ENCODE measurements at places on chromosomes 12 and 14. TPM values are rescaled to one million over a fixed set of nuclear protein-coding genes. Genes with fewer than 3 reads are reported as not detected.

The PKP2 gene
- total RNA-seq, result 25.9 TPM

The SERPINA1 gene
- total RNA-seq, result 28.5 TPM

The TRIM9 gene
- 5.4 TPM for total RNA-seq

The CFAP73 gene
- total RNA-seq, result 0.98 TPM

The HRK gene
- 0.22 TPM for total RNA-seq

The FAM181A gene
- total RNA-seq, result not detected

The ZCCHC8 gene
- total RNA-seq, result 27.1 TPM

The TSFM gene
- 14.6 TPM for total RNA-seq

The LGR5 gene
- 2.3 TPM for total RNA-seq

The ZDHHC22 gene
- total RNA-seq, result not detected

- no peak for DNase-seq
Observed at GRCh38 chr12:122793685-122794106, 19.3 kb downstream of the CCDC62 start.

DNA sequence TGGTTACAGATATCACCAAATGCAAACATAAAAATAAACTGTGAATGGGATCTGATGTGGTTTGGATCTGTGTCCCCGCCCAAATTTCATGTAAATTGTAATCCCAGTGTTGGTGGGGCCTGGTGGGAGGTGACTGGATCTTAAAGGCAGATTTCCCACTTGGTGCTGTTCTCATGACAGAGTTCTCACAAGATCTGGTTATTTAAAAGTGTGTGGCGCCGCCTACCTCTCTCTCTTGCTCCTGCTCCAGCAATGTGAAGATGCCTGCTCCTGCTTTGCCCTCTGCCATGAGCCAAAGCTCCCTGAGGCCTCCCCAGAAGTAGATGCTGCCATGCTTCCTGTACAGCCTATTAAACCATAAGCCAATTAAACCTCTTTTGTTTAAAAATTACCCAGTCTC is 47.8 kb downstream of the SLC25A21 start:
- no peak for DNase-seq

- DNase-seq, result no peak
Observed at GRCh38 chr12:124543052-124543589, 24.3 kb downstream of the NCOR2 start.

DNA sequence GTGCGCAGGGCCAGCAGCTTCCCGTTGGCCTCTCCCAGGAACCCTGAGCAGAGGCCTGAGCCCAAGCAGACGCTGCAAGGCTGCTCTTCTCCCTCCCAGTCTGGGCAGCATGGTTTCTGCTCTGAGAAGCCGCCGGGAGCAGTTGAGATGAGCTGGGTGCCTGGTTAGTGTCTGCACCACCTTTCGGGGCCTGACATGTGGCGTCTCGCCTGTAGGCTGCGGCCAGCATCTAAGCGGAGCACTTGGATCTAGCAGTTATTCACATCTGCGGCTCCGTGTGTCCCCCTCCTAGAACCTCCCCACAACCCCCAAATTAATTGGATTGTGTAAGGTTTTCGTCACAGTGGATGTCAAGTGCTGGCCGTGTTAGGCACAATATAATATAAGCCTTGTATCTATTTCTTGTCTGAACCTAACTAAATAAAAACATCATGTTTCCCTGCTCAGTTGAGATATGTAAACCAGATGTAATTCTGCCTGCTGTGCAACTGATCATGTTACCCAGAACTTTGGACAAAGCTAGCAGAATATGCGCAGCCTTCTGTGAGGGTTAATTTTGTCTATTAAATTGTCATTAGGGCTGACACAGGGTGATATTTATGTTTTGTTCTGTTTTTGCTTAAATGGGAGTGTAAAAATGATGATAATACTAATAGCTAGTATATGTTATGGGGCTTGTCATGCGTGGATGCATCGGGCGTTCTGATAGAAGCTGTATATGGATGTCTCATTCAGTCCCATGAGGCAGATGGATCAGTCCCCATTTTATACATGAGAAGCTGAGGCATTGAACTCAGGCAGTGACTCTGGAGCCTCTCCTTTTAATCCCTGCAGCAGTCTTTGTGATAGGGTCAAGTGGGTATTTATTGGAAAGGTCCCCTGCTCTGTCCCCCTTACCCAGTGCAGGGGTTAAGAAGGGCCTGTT is 45.8 kb downstream of the ELK3 start:
- DNase-seq, result no peak

DNA sequence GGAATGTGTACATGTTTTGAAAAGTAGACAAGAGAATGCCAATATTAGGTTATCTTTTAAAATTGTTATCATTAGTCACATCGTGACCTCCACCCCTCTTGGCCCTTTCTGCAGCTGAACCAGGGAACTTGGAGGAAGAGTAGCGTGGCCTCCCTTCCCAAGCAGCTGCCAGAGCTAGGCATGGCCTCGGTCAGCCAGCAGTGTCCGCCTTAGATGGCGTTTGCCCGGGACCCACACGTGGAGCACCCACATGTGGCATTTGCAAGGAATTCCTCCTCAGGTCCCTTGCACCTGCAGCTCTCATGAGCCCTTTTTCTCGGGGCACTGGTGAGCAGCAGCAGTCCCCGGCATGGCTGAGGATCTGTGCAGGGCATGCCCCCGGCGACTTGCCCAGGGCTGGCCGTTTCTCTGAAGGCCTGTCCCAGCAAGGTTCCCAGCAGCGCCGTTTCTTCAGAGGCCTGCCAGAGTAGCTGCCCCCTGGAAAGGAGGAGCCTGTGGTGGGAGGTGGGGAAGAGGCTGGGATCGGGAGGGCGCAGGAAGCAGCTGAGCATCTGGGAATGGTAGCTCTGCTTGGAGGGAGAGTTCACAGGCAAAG is 10.8 kb downstream of the JDP2 start:
- DNase-seq, result no peak

DNA sequence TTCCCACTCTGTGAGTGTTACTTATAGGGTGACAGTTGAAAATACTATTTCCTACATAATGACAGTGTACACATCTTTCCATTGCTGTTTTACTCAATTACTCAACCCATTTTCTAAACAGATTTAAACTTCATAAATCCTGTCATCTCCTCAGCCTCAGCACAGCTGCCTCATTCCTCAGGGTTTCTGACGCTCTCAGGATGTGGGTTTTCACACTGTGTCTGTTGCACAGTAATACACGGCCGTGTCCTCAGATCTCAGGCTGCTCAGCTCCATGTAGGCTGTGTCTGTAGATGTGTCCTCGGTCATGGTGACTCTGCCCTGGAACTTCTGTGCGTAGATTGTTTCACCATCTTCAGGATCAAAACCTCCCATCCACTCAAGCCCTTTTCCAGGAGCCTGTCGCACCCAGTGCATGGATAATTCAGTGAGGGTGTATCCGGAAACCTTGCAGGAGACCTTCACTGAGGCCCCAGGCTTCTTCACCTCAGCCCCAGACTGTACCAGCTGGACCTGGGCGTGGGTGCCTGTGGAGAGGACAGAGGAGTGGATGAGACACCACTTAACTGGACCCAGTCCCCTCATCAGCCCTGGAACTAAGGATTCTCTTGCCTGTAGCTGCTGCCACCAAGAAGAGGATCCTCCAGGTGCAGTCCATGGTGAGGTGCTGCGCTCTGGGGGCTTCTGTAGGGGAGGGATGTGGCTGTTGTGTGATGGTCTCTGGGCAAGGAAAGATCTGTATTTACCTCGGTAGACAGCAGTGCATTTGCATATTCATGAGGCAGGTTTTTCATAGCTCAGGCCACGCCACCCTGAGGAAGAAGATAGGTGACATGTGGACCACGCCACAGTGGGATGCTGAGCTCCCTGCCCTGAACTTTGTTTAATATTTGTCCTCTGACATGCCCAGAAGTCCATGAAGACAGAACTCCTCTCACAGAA is 750.2 kb downstream of the TMEM121 start:
- no peak for DNase-seq

DNA sequence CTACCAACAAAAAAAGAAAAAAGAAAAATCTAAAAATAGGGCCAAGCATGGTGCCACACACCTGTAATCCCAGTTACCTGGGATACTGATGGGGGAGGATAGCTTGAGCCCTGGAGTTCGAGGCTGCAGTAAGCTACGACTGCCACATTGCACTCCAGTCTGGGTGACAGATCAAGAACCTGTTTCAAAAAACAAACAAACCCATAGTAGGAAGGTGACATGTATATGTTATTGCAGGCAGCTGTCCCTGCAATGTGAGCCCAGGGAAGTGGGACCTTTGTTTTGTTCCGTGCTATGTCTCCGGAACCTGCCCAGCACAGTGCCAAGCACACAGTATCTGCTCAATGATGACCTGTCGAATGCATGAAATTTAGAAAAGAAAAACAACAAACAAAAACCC is 37.2 kb upstream of the YY1 start:
- DNase-seq, result no peak

GRCh38 chr12:51721282-51721940 is 127.1 kb downstream of the FIGNL2 start:
- peak; percentile 75 for DNase-seq

- no peak for DNase-seq
Observed at GRCh38 chr12:90917431-90917830, 37.5 kb downstream of the CCER1 start.

DNA sequence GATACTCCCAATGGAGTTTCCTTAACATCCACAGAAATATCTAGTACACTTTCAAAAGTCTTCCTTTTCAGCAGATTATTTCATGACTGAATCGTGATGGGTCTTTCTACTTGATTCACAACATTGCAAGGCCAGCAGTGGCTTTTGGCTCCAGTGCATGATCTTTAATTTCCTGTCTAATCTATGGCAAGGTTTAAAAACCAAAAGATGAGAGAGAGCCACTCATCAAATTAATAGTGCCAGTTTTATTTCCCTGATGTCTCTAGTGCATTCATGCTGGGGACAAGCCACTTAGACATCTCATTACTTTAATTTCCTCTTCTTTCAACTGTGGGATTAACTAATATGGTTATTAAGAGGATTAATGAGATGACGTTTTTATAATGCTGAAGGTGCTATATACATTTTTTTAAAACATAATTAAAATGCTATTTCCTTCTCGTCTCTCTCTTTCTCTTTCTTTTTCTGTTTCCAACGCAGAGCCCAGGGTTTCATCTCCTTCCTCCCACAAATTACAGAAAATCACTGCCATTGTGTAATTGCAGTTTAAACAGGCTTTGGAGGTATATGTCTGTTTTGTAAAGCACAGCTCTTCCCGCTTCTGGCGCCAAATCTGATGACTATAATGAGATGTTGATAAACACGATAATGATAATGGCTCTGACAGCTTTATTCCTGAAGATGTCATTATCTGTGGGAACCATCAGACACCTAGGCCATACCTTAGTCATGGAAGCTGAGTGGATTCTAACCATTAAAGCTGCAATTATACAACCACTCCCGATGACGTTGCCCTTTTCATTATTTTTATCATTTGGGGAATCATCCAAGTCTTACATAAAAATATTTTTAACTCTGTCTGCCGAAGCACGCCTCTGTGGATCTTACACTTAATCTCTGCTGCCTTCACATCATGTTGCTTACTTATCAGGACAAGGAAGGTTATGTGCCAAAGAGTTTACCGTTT is 103.1 kb upstream of the PPM1H start:
- no peak for DNase-seq

DNA sequence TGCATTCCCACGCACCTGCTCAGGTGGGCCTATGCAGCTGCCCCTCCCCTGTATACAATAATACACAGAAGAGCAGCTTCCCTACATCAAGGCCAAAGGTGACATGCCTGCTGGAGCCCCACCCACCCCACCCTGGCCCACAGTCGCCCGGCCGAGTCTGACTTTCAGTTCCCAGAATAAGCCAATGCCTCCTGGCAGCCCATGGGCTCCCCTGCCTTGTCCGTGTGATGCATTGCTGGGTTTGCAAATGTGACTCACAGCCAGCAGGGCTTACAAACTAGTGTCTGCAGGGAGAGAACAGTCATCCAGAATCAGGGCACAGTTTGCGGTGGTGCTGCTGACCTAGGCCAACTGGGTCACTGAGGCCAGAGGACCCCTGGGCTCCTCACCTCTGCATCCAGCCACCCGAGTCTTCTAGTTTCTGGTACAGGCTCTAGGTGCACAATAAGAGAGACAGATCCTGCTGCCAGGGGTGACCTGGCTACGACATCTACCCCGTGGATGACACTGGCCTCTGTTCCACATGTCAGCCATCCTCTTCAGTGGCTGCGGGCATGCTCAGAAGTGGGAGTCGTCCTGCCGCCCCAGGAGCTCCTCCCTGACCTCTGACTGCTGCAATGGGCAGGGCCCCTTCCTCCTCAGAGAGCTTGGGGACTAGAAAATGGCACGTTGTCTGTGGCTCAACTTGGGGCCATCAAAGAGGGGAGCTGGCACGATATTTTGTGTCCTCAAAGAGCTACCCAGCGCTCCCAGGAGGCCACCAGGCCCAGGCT is 84.5 kb downstream of the CHGA start:
- no peak for DNase-seq

DNA sequence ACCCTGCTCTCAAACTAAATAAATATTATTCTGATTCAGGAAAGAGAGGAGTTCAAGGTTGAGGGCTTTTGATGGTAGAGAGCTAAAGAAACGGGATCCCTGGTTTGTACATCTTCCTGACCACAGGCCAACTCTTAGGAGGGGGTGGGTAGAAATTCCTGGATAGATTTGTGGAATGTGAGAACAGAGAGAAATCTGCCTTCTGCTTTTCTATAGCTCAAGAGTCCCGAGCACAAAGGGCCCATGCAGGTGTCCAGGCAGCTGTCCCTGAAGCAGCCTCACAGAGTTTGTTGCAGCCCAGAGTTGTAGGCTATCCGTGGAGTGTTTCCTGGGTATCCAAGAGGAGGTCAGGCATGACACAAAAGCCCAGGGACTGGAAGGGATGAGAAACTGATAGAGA is 198.6 kb downstream of the BCAT1 start:
- DNase-seq, result no peak

DNA sequence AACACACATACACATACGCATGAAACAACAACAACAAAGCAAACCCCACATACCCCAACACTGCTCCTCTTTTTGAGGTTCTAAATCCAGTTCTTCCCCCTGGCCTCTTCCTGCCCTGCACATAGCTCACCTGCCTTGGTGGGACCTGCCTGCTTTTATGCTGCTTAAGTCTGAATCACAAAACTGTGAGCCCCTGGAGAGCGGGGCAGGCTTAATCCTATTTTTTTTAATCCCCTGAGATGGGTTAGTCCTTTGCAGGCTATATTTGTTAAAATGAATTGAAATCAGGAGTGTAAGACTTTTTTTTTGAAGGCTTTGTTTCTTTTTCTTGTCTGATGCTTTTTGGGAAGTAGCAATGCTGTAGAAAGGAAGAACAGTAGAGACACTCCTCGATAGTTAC is 84.6 kb upstream of the MAX start:
- DNase-seq, result no peak

- DNase-seq, result no peak
Observed at GRCh38 chr14:41397926-41398325, 208.8 kb upstream of the LRFN5 start.

DNA sequence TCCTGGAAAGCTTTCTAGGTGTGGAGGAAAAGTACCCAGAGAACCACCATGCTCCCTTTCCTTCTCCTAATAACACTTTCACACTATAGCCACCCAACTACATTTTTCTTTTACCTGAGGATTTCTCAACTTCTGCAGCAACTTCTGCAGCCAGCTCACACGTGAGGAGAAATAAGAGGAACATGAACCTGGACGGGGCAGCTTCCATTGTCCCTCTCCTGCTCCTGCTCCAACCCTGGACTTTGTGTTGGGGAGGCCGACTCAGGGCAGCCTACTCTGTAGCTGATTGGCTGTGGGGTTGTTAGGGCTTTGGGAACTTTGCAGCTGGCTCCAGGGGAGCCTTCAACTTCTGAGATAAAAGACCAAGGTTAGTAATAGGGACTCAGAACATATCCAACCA is at the start of gene ERP27:
ERP27 (minus strand) TSS at position 237 of the 400 bp plus-strand sequence; CDS start at position 208, 29 bp downstream.
- DNase-seq, result no peak
